Hematopoietic multipotent progenitor cell treated with erythropoietin and hydrocortisone succinate and interleukin-3 and kit ligand, for 17 days (in vitro differentiated cells): ENCODE measurements at places on chromosomes 13 and 19.

DNA sequence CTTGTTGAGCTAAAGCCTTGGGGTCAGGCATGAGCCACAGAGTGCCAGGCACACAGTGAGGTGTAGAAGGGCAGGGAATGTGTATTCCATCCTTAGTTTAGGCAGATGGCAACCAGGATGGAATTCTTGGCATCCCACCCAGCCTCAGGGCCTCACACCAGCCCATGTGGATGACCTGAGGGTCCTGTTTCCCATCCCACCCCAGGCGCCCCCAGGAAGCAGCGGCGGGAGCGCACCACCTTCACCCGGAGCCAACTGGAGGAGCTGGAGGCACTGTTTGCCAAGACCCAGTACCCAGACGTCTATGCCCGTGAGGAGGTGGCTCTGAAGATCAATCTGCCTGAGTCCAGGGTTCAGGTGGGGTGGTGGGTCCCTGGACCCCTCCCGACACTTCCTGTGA, 14.3 kb downstream of the CRX start:
- DNase-seq, result no peak

DNA sequence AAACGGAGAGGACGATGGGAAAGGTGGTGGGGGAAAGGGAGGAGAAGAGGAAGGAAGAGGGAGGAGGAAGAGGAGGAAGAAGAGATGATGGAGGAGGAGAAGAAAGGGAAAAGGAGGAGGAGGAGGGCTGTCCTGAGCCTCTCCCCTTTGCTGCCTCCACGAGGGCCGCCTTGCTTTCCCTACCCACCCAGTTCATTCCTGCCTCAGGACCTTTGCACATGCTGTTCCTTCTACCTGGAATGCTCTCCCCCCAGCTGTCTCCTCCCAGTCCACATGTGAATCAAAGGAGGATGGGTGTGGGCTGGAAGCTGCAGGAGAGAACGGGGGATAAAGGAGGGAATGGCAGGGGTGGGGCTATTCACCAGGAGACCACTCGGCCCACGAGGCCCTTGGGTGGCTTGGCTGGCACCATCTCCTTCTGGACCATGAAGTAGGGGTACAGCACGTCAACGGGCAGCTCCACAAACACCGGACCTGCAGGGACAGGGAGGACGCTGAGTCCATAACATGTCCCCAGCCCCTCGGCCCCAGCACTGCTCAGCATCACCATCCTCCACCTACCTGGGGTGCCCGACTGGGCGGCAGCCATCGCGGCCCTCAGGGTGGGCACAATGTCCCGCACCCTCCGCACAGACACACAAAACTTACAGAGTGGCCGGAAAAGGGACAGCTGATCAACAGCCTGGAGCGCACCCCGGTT, 15.3 kb downstream of the SYDE1 start:
- DNase-seq, result no peak

- no peak for DNase-seq
Measured at GRCh38 chr19:19230999-19231398, 19.2 kb downstream of the NCAN start.

- peak; percentile 70 for DNase-seq
Measured at GRCh38 chr19:18002347-18002850, 5.6 kb upstream of the ARRDC2 start.

DNA sequence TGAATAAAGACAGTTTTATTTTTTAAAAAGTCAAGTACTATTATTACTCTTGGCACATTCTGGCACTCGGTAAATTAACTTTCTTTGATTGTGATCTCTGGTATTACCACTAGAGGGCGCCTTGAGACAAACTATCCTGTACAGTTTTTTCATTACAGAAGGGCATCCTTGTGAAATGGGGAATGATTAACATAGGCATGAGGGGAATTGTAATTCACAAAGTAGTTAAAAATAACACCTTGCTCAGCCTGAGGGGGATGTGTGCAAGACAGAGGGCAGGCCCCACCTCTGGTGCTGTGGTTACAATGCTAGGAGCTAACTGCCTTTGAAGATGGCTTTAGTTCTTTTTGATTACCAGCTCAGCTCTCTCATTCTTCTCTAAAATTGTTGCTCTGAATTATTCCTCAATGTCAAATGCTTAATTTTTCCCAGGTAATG, 24.2 kb upstream of the C1QTNF9B start:
- peak; percentile 60 for DNase-seq

- DNase-seq, result no peak
Measured at GRCh38 chr13:106630162-106630561, 62.2 kb upstream of the ARGLU1 start.

GRCh38 chr13:113186061-113186900, 22.2 kb downstream of the PCID2 start:
- DNase-seq, result no peak

GRCh38 chr13:97003071-97003470, 8.8 kb upstream of the OXGR1 start:
- no peak for DNase-seq

DNA sequence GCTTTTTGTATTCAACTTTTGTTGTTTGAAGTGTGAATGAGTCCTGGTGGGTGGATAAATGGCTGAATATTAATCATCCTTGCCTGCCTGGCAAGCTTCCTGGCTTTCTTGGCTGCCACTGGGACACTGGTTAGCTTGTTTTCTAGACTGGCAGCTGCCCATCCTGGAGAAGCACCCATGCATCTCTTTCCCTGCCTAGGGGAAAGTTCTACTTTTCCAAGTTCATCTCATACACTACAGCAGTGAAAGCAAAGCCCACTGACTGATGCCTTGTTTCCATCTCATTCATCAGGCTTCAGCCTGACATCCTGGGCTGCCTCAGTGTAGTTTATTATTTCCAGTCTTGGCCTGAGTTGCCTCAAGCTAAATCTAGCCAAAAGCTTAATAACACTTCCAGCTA, 244.8 kb downstream of the PCDH20 start:
- no peak for DNase-seq

GRCh38 chr19:3678188-3678587, 22.1 kb downstream of the PIP5K1C start:
- DNase-seq, result no peak

DNA sequence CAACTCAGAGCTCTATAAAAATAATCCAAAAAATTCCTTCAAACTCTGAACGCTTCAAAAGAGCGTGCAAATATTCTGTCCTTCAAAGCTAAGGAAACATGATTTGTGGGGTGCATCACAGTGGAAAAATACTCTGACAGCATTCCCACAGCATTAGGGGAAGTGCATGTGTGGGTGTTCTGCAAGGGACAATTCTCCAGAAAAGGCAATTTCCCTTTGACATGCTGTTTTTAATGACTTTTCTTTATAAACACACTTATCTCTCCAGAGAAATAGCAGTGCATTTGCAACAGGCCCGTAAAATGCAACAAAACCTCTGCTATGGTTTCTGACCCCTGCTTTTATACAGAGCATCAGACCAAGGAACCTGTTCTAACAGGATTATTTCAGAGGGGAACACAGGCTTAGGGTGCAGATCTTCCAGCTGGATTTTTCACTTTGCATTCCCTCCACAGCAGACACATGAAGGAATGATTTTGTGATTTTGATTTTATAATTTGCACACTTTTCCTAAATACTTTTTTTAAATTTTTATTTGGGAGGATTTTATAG, 42.6 kb downstream of the KL start:
- no peak for DNase-seq

DNA sequence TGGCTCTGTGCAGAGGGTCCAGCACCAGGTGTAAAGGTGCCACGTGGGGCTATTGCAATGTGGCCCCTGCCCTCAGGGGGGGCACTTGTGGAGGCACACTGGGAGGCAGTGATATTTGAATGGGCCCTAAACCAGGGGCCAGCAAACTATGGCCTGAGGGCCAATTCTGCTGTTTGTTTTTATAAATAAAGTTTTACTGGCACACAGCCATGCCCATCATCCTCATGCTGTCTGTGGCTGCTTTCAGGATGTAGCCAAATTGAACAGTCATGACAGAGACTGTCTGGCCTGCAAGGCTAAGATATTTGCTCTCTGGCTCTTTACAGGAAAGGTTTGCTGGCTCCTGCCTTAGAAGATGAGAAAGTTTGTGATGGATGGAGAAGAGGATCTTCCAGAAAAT, 33.9 kb upstream of the RANBP3 start:
- DNase-seq, result no peak

- no peak for DNase-seq
Measured at GRCh38 chr19:5026706-5027273, 57.9 kb downstream of the KDM4B start.

DNA sequence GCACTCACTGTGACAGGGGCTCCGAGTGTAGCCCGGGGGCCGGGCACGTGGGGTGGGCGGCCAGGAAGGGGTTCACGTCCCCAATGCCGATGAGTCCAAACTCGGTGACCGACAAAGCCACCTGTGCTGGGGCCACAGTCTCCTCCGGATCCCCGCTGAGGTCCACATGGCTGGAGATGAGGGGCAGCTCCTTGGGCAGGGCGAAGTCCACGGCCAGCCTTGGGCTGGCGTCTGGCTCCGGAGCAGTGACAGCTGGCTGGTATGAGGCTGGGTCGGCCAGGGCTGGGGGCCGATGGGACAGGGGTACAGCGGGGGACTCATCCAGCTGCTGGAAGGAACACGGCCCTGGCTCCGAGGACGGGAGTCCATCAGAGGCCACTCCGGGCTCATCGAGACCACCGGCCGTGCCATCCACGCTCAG, 15.9 kb upstream of the PLPP2 start:
- no peak for DNase-seq

DNA sequence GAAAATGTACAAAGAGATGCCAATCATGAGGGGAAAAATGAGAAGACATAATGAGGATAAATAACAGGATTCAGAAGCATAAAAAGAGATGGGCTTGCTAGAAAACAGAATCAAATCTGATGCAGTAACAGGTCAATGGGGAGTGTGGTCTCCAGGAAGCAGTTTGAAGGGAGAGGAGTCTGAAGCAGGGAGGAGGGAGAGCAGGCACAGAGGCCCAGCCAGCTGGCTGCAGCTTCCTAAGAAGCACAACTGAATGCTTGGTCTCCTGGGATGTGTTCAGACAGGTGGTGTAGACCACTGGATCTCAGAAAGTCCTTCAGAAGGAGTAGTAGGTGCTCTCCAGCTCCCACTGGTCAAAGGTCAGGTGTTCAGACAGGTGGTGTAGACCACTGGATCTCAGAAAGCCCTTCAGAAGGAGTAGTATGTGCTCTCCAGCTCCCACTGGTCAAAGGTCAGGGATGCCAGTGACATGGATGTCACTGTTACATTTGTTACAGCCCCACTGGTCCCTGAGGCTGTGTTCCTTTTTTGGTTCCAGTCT, 68.3 kb upstream of the UBAC2 start:
- DNase-seq, result no peak

GRCh38 chr19:5974721-5975387, 3.1 kb downstream of the RANBP3 start:
- DNase-seq, result no peak
